ENCODE measurements at places on chromosomes 1 and 21.
A peak's percentile ranks its signal among the peaks of the same experiment; 100 is the strongest.

- DNase-seq = no peak
Measured at GRCh38 chr1:205481629-205482151, 22.8 kb upstream of the CDK18 start.

- no peak for DNase-seq
Measured at GRCh38 chr1:209988706-209989105, 50.7 kb downstream of the SYT14 start.

GRCh38 chr1:24898152-24898908 lies 31.7 kb downstream of the RUNX3 start:
- DNase-seq = peak; percentile 15

- peak; percentile 31 for DNase-seq
Measured at GRCh38 chr1:116115476-116116439, 4.6 kb downstream of the MAB21L3 start.

- DNase-seq = no peak
Measured at GRCh38 chr1:181318858-181319235, 164.5 kb upstream of the CACNA1E start.

GRCh38 chr1:25774206-25774803 lies 25.7 kb upstream of the SELENON start:
- DNase-seq = no peak

- no peak for DNase-seq
Measured at GRCh38 chr1:199287206-199287605, 648.4 kb downstream of the PTPRC start.

DNA sequence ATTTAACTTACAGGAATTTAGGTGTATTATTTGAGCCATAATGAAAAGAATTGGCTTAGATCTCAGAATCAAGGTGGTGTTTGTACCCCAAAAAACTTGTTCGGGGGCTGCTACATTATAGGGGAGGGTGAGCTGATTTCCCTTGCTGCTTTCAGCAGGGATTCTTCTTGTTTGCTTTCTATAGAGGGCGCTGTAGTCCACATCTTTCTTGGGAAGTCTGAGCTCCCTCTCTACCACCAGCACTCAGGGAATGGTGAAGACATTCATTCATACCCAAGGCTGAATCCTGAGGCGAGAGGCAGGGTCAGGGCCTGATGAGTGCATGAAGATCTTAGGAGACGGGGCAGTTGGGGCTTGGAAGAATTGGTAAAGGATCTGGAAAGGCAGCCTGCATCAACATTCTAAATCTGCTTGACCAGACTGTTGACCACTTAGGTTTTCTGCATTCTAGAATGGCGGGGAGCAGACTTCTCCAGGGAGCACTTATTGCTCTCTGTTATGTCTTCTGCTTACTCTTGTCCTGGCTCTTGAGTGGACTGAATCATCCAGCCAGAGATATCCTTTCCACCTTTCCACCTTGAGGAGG lies 18.9 kb downstream of the SPATA46 start:
- peak; percentile 25 for DNase-seq

DNA sequence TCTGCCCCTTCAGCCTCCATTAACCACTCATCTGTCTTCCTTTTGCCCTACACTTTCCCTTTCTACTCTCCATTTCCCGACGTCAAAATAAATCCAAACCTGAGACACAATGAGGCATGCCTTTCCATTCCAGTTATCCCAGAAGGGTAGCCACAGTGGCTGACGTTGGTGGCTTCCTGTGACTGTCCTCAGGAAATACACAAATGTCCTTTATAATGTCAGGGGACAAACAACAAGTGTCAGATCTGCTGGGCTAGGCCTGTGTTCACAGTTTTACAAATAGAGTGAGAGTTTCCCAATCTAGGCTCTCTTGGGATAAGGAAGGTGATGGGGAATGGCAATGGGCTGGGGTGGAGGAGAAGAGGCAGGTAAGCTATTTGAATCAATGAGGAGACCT lies 135.3 kb downstream of the BRINP2 start:
- no peak for DNase-seq

- DNase-seq = no peak
Measured at GRCh38 chr1:148289647-148290046, 137.6 kb upstream of the NBPF11 start.

GRCh38 chr1:203146537-203146936 lies 19.0 kb downstream of the ADORA1 start:
- DNase-seq = no peak

- DNase-seq = no peak
Measured at GRCh38 chr1:4071653-4072052, 171.6 kb upstream of the C1orf174 start.

- DNase-seq = peak; percentile 74
Measured at GRCh38 chr1:181166377-181167196, 78.1 kb downstream of the IER5 start.

DNA sequence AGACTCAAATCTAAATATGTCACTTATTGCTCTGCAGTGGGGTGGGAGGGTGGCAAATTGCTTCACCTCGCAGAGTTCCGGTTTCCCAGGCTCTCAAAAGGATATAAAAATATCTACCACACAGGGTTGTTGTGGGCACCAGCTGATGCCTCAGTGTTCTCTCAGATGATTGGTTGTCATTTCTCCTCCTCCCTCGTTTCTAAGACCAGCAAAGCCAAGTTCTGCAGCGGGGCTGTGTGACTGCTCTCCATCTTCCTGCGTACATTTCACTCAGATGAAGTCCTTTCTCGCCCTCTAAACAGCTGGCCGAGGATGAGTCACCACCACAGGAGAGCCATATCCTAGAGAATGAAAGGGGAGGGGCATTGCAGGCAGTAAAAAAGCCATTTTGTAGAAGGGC lies 35.0 kb upstream of the VWA5B1 start:
- DNase-seq = peak; percentile 73

- DNase-seq = peak; percentile 64
Measured at GRCh38 chr21:26070822-26071425, 99.6 kb downstream of the APP start.

DNA sequence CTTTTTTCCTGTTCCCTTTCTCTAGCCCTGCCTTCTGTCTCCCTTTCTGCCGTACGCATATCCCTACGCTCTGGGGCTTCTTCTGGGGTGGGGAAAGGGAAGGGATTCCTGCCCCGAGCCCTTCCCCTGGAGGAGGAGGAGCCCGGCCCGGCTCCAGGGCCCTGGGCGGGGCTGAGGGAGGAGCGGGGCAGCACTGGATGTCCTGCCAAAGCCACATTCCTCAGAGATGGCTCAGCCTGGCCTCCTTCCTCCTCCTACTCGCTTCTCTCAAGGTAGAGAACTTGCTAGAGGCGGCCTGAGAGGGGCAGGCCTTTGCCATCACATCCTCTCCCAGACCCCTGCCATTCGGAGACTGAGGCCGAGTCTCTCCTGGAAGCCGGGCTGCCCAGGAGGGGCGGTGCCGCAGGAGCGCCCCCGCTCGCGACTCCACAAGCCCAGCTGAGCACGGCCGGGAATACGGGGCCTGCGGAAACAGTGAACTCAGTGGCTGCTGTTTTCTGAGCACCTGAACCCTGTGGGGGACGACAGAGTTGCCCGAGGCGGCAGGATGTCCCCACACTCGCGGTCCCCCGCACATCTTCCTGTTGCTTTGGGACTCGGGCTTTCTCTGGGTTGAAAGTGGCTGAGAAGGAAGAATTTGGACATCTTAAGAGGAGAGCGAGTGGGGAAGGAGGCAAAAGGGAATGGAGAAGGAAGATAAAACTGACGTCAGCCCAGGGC lies 12.2 kb downstream of the ADAMTSL4 start:
- peak; percentile 99 for DNase-seq

DNA sequence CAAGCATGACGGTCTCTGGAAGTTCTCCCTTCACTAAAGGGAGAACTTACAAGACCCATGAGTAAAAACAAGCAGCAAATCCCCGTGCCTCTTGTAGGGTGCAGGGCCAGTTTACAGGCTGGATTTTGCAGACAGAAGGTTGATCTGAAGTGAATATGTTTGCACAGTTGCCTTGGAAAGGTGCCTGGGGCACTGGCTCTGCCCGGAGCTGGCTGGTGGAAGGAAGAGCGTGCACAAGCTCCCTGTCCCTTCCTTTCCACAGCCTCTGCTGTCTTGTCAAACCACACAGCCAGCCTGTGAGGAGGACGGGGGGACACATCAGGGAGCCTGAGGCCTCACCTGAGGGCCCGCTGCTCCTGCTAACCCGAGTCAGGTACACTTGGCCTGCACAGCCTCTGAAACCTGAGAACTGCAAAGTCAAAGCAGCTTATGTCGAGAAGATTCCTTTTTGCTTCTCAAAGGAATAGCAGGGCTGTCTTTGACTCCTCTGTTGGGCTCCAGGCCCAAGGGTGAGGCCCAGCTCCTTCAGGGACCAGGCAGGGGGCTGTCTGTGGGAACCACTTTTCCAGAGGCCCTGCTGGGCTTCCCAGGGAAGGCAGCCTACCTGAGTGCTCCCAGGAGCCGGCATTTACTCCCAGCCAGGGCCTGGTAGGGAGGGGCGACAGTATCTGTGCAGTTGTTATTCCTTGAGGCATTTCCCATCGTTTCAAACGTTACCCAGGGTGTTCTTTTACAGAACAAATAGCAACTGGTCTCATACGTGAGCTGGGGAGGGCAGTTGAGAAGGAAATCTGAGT lies 251.5 kb downstream of the SIPA1L2 start:
- peak; percentile 55 for DNase-seq

- DNase-seq = peak; percentile 95
Measured at GRCh38 chr1:29711582-29712283, 475.4 kb downstream of the PTPRU start.

DNA sequence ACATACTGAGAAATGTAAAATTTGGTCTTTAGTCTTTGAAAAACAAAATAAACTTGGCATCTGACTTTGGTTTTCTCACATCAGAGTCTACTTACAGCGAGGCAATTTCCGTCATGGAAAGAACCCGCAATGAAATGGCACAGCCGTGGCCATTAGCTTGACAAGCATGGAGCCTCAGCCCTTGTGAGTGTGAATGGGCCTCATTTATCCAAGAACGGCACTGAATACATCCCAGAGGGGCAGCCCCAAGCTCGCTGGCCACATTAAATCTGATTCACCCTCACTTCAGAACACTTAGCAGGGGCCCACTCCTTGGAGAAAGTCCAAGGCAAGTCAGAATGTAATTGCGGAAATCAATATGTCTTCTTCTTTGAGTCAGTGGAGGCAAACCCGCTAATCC lies 64.8 kb downstream of the ERG start:
- DNase-seq = peak; percentile 40

DNA sequence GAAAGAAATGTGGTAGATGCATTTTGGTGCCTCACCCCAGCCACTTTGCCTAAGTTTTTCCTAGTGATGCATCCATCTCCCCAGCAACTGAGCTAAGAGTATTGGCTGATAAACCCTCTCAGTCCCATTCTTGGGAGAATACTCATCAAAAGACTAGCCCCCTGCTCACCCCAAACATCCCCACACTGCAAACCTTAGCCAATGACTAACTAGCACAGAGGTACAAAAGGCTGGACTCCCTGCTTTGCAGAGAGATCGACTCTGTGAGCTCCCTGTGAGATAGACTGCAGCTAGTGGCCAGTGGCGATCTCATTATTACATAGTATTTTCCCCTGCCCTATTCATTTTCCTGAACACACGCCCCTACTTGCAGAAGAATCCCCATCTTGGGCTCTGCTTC lies 155.3 kb downstream of the HHIPL2 start:
- DNase-seq = peak; percentile 85

- DNase-seq = no peak
Measured at GRCh38 chr21:30953605-30954004, 72.2 kb upstream of the KRTAP11-1 start.

GRCh38 chr1:156551066-156551643 lies 21.2 kb downstream of the IQGAP3 start:
- DNase-seq = no peak

DNA sequence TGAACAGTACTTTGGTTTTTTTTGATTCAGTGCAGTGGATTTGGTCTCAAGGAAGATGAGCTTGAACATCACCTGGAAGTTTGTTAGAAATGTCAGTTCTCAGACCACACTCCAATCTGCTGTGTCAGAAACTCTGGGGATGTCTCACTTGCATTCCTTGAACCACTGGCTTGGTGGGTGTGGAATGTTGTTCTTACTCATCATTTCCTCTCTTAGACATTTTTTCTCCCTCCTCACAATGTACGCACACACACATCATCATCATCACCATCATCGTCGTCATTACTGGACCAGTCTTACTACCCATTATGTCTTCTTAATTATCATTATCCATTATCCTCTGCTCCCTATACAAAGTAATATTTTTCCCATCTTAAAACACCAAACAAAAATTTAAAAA lies 91.9 kb upstream of the KCNK2 start:
- DNase-seq = peak; percentile 93

GRCh38 chr1:59609245-59609644 lies 205.5 kb upstream of the HOOK1 start:
- DNase-seq = no peak

DNA sequence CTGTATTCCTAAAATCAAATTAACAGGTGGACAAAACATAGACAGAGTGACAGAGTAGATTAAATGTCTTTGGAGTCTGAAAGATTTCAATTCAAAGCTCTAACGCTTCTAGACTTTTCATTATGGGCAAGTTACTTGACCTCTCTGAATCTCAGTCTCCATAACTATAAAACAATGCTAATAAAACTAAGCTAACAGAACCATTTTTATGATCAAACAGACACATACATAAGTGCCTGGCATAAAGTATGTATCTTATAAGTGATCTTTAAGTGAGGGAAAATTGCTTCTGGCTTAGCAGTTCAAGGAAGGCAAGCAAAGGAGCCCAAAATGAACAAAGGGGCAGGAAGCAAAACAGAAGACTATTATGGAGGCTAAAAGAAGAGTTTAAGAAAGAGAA lies 216.8 kb upstream of the TNR start:
- DNase-seq = no peak

DNA sequence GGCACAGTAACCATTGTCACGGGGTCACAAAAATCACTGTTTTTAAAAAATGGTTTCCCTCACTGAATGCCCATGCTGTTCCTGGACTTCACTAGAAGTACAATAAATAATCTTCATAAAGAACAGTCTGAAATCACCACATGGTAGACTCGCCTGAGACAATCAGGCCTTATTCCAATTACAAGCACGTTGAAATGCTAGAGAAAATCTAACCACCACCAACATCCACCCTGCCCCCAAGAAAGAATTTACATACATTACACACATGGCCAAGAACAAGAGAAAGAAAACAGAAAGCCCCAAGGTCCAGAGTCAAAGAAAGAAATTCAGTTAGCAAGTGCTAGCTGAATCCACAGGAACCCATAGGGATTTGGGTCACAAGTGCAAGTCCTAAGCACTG lies 107.0 kb upstream of the ERG start:
- no peak for DNase-seq

All from astrocyte of the spinal cord (primary cell).